ENCODE measurements at places on chromosomes 16 and 17.

DNA sequence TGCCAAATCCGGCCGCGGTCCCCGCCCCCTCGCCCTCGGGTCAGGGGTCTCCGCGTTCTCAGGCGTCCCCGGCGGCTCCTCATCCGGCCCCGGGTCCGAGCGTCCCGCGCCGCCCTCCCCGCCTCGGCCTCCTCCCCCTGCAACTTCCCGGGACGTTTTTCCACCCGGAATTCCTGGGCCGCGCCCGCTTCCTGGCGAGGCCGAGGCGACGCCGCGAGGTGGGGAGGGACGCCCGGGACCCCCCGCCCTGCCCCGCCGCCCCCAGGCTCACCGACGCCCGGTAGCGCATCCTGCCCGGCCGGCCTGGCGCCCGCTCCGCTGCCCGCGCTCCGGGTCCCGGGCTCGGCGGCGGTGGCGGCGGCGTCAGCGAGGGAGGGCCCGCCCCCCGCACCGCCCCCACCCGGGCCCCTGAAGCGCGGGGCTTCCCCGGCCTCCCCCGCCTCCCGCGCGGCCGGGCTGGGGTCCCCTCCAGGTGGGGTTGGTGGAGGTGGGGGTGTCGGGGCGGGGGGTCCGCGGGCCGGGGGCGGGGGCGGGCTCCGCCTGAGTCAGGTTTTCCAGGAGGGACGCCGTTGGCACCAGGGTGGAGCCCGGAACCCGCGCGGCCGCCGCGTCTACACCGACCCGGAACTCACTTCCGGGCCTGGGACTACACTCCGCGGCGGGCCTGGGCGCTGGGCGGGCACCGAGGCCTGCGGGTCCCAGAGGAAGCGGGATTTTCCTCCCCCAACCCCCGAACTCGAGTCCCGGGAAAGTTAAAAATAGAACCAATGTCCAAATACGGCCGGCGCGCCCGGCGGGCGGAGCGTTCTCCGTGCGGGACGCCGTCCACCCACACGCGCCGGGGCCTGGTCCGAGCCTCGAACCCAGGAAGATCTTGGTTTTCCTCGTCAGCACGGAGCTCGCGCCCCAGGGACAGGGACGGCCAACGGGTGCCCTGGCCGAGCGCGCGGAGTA lies 6.8 kb downstream of the MYO1C start:
- DNase-seq = peak; percentile 88

DNA sequence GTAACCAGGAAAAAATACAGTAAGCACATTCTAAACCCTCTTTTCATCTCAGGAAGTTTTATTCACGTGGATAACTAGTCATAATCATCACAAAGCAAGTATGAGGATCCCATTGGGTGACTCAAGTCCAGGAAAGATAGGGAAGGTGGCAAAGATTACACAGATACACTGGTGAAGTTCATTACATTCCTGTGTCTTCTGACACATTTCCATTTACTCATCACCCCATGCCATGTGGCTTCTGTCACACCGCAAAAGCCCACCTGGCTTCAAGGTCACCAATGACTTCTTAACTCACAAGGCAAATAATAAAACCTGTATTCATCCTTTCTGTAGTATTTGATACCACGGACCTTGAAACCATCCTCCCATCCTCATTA lies 17.0 kb downstream of the HS3ST3A1 start:
- no peak for DNase-seq

GRCh38 chr16:57486858-57487834 lies 853 bp upstream of the DOK4 start:
- DNase-seq = no peak

DNA sequence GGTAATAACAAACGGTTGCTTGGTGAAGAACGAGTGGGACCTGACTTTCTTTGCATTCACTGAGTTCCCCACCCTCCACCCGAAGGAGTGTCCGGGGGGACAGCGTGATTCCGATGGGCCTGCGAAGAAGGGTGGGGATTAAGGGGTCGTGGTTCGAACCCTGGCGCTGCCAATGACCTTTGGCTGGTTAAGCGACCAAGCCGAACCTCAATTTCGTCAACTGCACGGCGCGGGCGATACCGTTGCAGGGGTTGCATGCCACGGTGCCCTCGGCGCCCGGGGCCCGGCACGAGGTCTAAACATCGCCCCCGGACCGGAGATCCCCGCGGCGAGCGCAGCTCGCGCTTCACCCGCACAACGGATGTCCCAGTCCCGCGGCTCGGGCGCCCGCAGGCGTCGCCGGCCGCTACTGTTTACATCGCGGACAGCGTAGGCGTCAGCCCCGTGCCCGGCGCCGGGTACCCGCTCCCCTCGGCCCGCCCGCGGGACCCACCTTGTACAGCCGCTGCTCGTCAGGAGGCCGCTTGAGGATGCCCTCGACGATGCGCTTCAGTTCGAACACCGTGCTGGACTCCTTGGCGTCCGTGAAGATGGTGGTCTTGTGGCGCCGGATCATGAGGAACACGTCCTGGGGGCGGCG lies 460 bp downstream of the ELOB start:
- no peak for DNase-seq

- no peak for DNase-seq
Observed at GRCh38 chr16:55948230-55948629, 73.1 kb upstream of the CES5A start.

- no peak for DNase-seq
Observed at GRCh38 chr16:81241706-81242105, 3.2 kb downstream of the BCO1 start.

GRCh38 chr17:49452201-49452600 lies 37.5 kb upstream of the PHB1 start:
- no peak for DNase-seq

DNA sequence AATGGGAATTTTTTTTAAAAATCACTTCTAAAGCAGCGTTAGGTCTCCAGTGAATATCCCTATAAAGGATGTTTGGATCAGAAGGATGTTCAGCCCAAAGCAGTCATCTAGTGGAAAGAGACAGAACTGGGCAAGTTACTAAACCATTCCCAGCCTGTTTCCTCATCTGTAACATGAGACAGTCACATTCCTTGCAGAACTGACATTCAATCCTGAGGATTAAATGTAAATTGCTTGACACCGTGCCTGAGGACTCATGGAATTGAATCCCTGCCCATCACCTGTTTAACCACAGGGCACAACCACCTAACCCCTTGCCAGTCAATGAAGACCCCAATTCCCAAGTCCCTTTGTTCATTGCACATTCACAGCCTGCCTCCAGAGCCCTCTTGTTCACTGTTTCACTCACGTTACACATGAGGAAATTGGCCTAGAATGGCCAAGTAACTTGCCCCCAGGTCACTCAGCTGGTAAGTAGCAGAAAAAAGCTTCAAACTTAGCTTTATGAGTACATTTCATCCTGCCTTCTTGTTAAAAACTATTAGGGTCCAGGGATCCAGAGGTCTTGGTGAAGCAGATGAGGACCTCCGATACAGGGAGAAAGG lies 1.4 kb downstream of the CMTM2 start:
- no peak for DNase-seq

DNA sequence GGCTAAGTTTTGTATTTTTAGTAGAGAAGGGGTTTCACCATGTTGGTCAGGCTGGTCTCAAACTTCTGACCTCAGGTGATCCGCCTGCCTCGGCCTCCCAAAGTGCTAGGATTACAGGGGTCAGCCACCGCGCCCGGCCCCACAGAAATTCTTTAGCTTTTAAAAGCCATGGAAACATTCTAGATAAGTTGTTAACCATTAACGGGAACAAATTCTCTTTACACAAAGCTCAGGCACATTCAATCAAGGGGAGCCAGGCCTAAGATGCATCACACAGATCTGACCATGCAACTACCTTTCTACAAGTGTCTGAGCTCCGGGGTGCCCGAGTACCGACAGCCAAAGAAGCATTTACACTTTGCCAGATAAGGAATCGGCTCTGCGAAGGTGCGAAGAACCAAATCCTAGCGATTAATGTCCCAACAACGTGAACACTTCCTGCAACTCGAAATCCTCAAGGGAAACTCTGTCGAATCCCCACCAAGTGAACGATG lies 1.0 kb downstream of the EMC8 start:
- no peak for DNase-seq

- no peak for DNase-seq
Observed at GRCh38 chr16:83363521-83363920, 444.3 kb upstream of the HSBP1 start.

GRCh38 chr16:35344012-35344762 lies 1884.8 kb downstream of the TP53TG3F start:
- DNase-seq = no peak

DNA sequence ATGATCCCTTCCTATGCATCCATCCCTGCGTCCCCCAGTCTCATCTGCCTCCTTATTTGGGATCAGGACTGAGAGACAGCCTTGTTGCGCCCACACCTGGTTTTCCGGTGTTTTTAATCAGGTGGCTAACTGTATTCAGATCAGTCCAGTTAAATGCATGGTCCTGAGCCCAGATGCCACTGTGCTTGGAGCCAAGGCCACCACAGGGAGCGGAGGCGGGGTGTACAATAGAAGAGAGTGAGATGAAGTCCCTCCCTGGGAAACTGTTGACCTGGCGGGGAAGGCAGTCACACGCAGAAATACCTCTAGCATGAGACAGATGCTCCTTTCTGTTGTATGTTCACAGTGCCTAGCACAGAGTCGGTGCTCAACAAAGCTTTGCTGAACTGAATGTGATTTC lies 6.3 kb downstream of the RCVRN start:
- DNase-seq = peak; percentile 47

- DNase-seq = no peak
Observed at GRCh38 chr17:60586288-60586974, 13.6 kb upstream of the PPM1D start.

DNA sequence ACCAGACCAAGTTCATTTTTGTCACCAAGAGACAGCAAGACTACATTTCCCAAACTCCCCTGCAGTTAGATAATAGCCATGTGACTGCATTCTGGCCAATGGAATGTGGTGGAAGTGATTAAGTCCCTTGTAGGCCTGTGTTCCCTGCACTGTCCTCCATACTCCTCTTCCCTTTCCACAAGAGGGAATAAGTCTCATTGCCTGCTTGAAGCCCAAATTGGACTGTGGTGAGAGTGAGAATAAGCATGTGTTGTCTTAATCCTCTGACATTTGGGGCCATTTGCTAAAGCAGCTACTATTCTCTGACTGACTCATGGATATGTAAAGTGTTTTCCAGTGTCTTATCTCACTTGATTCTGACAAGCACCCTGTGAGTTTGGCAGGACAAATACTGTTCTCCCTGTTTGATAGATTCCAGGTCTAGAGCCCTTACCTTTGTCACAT lies 20.7 kb downstream of the PIK3R6 start:
- DNase-seq = no peak

DNA sequence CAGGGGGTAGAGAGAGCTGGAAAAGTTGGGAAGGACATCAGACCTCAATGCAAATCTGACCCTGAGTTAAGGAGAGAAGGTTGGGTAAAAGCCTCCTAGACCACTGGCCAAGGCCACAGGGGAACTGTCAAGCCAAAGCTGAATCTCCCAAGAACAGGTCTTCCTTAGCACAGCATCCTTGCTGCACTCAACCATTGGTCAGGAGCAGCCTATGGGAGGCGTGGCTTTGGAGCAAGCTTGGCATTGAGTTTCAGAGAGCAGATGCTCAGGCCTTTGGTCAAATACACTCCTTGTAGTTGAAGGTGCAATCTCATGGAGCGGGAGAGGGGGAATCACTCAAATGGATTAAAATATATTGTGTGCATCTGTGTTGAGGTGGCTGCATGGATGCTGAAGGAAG lies 21.8 kb downstream of the SOX9 start:
- DNase-seq = no peak

GRCh38 chr16:72554935-72555334 lies 383.0 kb upstream of the PMFBP1 start:
- no peak for DNase-seq

DNA sequence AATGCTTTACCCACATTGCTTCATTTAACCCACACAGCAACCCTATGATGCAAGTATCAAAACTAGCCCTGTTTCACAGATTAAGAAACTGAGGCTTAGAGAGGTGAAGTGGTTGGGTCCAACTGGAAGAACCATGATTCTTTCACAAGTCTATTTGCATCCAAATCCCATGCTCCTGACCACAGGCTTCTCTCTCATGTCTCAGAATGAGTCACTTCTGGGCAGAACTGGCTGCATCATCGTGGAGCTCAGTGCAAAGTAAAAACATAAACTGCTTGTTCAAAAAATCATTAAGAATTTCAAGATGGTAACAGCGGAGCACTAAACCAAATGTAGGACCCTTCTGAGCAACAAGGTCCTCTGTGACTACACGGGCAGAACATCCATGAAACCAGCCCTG lies 20.2 kb upstream of the CES1 start:
- DNase-seq = no peak

DNA sequence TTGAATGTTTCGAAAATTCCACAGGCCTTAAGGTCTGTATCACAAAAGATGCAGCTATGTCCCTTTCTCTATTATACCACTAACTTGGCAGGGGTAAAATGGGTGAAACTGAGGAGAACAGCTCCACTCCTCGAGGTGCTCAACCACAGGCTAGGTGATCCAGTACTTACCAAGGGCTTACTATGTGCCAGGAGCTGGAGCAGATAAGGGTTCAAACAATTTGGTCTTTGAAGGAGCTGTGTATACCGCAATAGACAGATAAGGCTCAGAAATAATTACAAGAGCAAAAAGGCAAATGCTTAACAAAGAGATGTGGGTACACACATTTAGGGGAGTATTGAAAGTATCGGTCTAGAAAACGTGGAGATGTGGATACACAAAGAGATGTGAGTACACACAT lies 1.5 kb downstream of the XPO6 start:
- no peak for DNase-seq

GRCh38 chr16:48008011-48008525 lies 147.7 kb downstream of the ABCC12 start:
- DNase-seq = no peak

DNA sequence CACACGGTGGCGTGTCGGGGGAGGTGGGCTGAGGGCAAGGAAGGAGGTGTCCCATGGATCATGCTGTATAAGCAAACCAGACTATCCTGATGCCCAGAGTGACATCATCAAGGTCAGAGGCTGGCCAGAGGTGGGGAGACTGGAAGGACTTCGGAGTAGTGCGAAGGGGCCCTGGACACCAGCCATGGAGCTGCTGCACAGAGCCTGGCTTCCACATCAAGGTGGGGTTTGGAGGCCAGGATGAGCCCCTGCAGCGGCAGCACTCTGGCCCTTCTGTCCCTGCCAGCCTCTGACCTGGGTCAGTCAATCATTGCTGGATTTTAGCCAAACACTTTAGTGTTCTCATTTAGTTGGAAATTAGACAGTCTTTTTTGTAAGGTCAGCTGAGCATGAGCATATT lies 34.8 kb downstream of the MED13 start:
- DNase-seq = no peak

DNA sequence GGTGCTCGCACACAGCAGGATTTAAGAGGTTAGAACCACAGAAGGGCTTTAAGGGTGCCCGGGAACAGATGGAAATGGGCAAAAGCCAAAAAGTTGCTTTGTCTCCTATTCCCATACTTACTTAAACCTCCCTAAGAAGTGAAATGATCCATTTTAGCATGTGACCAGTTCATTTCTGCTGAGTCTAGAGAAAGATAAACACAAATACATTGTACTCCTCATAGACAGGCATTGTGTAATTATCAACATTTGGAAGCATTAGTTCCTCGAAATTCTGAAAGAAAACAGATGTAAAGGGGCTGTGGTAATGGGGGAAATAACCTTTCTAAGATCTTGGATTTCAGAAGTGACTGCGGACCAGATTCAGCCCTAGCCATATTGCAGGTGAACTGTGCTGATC lies 178.3 kb downstream of the CYB561 start:
- DNase-seq = no peak

GRCh38 chr16:1162701-1163566 lies 10.0 kb downstream of the CACNA1H start:
- no peak for DNase-seq
